Testis (tissue), 5 donors: ENCODE measurements at places on chromosomes 16 and 17.

GRCh38 chr16:51012396-51012795 lies 138.7 kb downstream of the SALL1 start:
- DNase-seq: no peak

- no peak for DNase-seq
Measured at GRCh38 chr17:1058423-1059130, 61.6 kb downstream of the TIMM22 start.

DNA sequence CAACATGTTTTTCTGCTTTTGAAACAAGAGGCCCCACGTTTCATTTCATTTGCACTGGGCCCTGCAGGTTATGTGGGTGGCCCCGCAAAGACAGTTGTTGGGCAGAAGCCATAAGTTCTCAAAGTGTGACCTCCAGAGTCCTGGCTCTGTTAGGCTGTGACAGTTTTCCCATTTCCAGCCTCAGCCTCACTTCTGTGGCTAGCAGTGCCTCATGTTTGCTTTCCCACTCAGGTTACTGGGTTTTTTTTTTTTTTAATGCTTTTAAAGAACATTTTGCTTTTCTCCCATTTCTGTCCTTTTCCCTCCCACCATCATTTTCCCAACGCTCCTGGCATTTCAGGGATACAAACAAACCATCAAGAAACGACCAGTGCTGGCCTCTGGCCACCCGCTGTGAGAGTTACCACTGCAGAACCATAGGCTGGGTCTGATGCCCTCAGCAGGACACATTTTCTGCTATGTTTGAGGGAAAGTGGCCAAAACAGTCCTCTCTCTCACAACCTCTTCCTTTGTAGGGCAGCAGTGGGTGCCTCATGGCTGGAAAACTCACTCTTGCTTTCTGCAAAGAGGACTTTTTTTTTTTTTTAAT lies 159.0 kb upstream of the MPHOSPH6 start:
- no peak for DNase-seq

DNA sequence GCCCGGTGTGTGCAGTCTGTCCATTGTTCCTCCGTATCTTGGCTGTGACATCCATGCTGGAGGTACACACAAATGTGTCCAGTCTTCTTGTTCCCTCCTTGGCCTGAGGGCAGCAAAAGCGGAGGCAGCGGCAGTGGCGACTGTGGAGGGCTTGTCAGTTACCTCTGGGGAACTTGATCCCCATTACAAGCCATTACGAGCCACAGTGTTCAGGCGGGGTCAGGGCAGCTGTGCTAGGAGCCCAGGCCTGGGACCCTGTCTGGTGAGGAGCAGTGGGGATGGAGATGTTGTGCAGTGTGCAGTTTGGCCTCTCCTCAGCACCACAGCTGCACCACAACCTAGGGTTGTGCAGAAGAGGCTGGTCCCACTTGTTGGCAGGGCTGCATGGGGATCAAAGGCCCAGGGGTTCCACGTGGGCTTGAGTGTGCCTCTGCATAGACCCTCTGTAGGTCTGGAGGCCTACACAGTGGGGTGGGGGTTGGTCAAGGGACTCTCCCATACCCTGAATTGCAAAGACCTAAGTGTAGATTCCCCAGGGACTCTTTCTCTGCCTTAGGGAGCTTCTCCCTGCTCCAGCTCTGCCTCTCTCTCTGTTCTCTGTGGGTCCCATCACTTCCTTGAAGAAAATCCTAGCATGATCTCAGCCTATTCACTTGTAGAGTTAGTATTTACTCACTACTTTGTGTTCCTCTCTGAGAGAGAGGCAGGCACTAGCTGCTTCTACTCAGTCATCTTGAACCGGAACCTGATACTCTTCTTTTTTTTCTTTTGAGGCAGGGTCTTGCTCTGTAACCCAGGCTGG lies 58.8 kb downstream of the SLFN11 start:
- no peak for DNase-seq

DNA sequence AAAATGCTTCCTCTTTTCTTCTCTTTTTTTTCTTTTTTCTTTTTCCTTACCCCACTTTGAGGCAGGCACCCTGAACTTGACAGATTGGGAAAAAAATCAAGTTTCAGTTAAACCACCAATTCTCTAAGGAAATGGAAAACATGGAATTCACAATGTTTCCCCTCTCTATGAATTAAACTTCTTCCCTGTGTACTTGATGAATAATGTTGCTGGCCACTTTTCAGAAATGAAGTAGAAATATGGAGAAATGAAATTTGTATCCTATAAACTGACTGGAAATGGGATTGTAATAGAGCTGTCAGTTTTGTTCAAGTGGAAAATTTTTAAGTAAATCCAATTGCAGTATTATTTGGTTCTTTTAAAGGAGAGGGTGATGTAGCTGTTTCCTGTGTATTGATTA lies 129.8 kb downstream of the CLEC16A start:
- no peak for DNase-seq

DNA sequence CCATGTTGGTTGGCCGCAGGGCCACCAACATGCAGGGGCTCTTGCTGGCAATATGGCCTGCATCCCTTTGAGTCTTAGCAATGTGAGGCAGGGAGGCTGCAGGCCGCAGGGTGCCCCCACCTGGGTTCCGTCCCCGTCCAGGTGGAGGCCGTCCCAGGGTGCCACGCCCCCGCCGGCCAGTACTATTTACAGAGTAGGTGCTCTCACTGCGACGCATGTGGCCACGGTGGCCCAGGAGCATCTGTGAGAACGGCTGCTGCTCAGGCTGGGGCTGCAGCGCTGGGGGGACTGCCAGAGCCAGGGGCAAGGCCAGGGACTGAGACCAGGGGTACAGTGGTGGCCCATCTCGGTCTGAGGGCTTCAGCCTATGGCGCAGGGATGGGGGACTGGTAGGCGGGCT lies 3.6 kb downstream of the MATCAP1 start:
- no peak for DNase-seq

- peak; percentile 28 for DNase-seq
Measured at GRCh38 chr16:68707340-68708152, 29.5 kb upstream of the CDH1 start.

DNA sequence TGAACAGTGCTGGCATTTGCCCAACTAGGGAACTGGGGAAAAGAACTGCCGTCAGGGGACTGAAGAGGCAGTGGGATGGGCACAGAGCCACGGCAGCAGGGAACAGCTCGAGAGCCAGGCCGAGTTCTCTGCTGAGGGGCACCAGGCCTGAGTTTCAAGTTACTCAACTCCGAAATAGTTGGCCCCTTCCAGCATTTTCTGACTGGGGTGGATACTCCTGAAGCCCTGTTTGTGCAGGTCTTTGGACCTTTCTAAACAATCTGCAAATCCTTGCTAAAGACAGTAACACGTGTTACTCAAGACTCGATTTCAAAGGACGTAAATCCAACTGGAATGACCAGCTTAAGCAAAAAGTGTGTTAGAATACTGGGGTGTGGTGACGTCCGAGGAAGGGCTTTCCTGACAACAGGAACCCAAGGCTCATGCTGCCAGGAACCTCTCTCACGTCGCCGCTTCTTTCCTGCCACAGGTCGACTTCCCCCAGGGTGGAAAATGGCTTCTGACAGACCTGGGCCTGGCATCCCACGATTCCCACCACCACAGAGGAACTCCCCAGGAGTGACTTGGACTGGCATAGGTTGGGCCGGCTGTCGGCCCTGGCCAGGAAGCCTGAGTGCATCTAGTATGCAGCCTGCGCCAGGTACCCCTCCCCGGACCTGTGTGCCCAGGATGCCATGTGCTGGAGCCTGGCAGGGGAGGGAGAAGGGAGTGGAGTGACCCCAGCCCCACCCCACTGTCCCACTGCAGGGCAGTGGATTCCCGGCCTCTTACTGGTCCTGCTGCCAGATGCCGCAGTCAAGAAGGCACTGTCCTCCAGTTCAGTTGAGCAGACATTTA lies 71.9 kb downstream of the N4BP1 start:
- peak; percentile 48 for DNase-seq

- DNase-seq: no peak
Measured at GRCh38 chr17:14859542-14859941, 405.6 kb downstream of the PMP22 start.

DNA sequence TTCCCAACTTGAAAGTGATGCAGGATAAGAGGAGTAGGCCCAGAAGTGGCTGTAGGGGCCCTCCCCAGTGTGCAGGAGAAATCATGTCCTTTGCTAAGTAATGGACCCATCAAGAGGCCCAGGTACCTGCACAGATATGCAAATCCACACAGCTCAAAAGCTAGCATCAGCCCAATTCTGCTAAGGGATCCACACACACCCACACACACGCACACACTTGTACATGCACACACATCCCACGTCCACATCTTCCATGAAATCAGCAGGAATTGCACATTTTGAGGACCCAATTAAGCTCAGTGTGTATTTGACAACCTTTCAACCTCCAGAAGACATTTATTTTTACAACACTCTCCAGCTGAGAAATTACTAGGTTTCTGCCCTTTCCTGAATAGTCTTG lies 184.8 kb downstream of the C16orf78 start:
- no peak for DNase-seq

DNA sequence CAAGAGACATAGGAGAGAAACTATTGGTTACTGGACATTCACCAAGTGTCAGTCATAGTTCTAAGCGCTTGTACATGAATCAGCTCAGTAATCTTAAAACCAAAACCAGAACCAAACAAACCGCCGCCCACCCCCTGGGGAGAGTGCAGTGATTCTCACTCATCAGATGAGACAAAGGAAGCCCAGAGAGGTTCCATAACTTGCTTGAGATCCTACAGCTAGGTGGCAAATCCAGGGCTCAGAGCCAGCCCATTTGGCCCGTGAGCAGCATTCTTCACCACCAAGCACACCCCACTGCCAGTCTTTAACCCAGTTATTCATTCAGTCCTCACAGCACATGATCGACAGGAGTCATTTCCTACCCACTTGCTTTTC lies 37.2 kb upstream of the RGS9 start:
- peak; percentile 22 for DNase-seq

- no peak for DNase-seq
Measured at GRCh38 chr17:48463526-48463925, 33.5 kb upstream of the SKAP1 start.

DNA sequence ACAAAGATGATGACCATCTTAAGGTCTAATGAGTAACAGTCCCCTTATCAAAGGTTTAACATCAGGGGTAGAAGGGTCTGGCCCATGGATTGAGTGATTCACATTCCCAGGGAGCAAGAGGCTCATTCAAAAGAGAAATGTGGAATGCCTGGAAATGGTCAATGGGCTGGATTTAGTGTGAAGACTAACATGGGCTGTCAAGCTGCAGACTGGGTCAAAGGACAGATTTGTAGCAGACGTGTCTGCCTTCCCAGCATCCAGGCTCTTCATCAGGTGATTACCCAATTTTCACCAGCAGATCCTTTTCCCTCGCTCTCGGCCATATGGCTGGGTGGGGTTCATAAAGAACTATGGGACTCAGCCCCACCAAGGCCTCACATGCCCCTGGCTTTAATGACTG lies 26.8 kb downstream of the DCUN1D3 start:
- DNase-seq: no peak

DNA sequence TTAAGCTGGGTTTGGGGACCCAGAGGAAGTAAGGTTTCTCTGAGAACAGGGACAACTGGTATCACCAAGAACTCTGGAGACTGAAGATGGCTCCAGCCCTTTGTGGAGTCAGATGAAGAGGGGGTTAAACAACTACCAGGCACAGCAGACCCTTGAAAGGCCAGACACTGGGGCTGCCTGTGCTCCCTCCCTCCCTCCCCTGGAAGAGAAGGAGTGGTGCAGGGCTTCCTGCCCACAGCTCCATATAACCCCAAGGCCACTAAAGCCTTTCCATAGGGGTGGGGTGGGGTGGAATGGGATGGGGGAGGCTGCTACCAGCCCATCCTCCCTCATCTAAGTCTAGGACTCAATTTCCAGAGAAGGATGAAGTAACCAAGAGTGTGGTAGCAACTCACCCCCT lies 66.7 kb downstream of the CCDC182 start:
- no peak for DNase-seq

GRCh38 chr16:75924397-75924796 lies 198.1 kb upstream of the CPHXL start:
- no peak for DNase-seq

DNA sequence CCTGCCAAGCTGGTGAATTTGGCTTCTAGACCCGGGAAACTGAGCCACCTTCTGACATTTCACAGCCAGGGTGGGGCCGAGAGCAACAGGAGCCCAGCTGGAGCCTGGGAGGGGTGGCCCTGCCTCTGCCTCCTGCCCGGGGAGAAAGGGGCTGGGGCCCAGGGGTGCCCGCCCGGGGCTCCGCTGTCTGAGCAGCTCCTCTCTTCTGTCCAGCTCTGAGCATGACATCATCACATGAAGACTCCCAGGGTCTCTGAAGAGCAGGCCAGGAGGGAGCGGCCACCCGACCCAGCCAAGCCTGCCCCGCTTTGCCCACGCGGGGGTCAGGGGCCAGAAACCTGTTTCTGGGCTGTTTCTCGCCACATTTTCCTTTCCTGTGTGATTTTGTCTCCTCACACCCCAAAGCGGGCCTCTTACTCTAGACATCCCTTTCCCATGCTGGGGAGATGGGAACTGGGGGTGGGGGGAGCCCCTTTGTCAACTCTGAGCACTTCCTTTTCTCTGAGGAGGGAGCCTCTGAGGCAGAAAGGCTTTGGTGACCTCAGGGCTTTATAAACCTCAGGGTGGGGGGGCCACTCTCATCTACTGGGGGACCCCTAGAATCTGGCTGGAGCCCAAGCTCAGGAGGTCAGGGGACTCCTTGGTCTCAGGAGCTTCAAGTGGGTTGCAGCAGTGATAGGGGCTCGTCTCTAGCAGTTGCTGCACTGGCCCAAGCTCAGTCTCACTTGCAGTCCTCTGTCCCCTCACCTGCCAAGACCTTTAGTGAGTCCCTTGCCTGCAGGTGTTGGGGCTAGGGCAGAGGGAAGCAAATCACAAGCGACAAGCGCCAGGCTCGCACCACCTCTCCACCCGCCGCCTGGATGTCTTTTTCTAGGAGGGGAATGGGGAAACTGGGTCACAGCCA lies 7.6 kb downstream of the UBALD2 start:
- DNase-seq: no peak

DNA sequence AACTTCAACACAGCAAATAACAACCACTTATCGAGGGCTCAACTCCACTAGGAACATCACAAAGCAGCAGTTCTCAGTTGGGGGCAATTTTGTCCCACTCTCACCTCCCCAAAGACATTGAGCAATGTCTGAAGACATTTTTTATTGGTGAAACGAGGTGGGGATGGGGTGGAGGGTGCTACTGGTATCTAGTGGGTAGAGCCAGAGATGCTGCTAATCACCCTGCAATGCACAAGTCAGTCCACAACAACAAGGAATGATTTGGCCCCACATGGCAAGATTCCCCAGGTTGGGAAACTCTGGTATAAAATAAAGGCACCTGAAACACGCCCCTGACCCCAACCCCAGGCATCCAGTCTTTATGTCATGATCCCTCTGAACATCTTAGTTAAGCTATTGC lies 33.3 kb downstream of the TLE7 start:
- DNase-seq: no peak

- no peak for DNase-seq
Measured at GRCh38 chr16:24332582-24333090, 76.5 kb downstream of the CACNG3 start.

DNA sequence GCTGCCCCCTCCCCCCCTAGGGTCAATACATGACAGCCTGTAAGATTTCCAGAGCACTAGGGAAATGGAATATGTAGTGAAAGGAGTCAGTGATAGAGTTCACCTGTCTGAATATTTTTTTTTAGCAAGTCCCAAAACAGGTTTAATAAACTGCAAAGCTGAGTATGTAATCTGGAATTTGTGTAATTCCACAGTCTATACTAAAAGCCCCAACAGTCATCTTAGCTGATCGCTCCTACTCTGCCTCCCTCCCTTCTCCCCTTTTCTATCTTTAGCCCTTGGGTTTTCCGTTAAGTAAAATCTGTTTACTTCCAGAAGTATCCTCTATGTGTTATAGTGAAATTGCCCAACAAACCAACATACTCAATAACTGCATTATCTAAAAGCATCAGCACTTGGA lies 3.5 kb downstream of the CDH13 start:
- no peak for DNase-seq

GRCh38 chr17:83058266-83058798 lies 21.1 kb upstream of the METRNL start:
- no peak for DNase-seq
